Activated CD8-positive, alpha-beta memory T cell treated with anti-CD3 and anti-CD28 coated beads for 1 hour (primary cell): ENCODE measurements at places on chromosomes 11 and 22.

- no peak for DNase-seq
These were observed 106.3 kb upstream of the TEAD1 start for GRCh38 chr11:12567746-12568460.

DNA sequence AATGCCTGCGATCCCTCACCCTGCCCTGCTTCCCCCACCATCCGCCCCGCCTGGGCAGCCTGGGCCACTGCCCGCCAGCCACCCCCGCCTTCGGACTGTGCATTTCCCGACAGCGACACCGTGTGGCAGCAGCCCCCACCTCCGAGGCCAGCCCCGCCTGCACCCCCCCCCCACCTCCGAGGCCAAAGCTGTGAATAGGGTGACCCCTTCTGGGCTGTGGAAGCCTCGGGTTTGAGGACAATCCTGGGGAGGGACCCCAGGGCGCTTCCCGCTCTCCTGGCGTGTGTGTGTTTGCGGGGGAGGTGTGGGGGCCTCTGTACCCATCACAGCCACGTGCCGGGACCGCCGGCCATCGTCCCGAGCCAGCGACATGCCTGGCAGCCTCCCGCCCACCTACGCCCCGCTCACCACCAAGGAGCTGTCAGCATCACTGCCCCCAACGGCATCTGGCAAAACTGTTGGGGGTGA, 33.8 kb upstream of the PPARA start:
- DNase-seq: peak; percentile 61

- no peak for DNase-seq
These were observed 8.1 kb downstream of the OR5A2 start for GRCh38 chr11:59418156-59418555.

DNA sequence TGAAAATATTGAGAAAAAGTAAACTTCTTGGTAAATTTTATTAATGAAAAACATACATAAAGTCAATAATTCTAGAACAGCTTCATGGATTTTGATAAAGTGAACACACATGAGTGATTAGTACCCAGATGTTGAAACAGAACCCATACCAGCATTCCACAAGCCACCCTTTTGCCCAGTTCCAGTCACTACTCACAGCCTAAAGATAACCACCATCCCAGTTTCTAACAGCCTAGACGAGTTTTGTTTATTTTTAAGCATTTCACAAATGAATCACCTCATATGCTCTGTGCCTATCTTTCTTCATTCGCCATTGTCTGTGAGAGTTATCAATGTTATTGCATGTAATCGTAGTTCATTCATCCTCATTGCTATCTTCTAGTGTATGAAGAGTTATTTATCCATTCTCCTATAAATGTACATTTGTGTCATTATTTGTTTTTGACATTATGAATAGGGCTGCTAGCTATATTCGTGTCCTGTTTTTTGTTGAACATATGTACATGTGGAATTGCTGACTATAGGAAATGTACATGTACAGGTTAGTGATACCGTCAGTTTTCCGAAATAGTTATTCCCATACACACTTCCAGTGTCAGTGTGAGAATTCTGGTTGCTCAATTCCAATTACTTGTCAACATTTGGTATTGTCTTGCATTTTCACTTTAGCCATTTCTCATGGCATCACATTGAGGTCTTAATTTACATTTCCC, 44.5 kb upstream of the TEAD1 start:
- no peak for DNase-seq

DNA sequence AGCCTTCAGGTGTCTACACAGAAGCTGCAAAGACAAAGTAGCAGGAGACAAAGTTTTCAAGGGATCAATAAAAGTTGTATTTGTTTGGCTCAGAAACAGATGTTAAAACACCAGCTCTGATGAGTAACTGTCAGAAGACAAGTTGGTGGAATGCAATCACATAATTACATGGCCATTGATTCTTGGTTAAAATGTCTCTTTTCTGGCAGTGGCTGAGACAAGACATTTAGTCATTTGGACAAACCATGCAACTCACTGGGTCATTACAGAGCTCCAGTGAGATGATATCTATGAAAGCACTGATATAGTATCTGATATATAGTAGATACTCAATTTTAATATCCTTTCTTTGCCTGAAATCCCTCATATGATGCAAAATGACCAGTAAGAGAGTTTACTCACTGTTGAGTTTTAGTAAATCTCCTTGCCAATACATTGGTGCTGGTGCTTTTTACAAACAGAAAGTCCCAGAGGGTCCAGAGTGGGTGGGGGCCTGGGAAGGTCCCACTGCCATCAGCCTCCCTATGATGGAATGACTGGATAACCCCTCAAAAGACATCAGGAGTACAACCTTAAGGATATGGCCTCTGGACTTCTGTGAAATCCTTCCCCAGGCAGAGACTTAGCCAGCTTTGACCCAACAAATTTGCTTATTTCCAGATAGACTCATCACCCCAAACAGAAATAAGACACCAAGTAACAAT, 95.0 kb downstream of the SLC1A2 start:
- DNase-seq: no peak

GRCh38 chr11:45805305-45806071, 539 bp downstream of the SLC35C1 start:
- no peak for DNase-seq

- DNase-seq: no peak
These were observed 15.8 kb downstream of the DGKZ start for GRCh38 chr11:46363031-46363407.

GRCh38 chr11:59615120-59615636, 396 bp downstream of the OSBP start:
- peak; percentile 35 for DNase-seq

GRCh38 chr22:32082331-32082730, 39.3 kb downstream of the SLC5A1 start:
- DNase-seq: no peak

DNA sequence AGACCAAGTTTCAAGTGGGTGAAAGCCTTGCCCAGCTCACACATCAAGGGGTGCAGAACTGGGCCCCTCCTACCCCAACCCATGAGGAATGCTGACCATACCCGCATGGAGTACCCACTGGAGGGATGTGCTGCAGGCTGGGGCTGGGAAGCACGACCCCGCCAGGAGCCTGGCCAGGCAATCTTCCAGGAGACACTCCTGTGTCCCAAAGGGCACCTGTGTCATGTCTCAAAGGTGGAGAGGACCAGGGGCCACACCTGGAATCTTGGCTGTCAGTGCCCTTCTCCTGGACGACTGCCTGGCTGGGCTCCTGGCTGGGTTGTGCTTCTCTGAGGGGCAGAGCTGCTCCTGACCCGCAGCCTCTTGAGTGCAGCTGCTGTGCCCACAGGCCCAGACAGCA, 6.7 kb downstream of the ARAP1 start:
- no peak for DNase-seq
